ENCODE measurements at places on chromosomes 7 and 10.
A peak's percentile ranks its signal among the peaks of the same experiment; 100 is the strongest.

DNA sequence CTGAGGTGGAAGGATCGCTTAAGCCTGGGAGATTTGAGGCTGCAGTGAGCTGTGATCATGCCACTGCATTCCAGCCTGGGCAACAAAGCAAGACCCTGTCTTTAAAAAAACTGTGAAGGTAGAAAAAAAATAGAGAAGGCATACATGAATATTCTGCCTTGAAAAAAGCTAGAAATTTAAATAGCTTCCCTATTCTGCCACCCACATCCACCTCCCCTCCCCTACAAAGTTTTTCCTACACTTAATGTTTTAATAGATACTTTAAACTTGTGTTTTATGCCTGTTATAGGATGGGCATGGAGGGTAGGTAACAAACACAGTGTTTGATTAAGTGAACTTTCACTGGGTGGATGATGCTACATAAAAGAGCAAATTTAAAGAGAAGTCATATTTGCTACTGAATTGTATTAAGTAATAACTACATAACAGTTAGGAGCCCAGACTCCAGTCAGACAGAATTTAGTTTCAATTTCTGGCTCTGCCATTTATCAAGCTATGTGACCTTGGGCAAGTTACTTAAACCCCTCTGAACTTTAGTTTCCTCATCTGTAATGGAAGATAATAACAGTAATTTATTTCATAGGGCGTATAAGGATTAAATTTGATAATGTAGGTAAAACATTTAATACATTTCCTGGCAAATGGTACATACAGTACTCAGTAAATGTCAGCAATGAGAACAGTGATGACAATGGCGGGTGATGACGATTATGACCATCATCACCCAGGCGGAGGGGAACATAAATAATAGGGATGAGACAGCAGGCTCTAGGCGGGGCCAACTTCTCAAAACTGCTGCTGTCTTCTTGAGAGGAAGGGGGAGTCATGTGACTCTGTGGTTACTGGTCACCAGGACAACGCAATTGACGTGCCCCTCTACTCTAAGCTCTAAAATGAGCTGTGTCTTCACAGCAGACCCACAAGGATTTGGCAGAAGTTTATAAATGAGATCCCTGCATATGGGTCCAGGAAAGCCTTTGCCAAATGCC lies 15.8 kb downstream of the DNMBP start:
- DNase-seq: no peak

GRCh38 chr7:133529861-133530260 lies 277.0 kb downstream of the EXOC4 start:
- DNase-seq: peak; percentile 51

DNA sequence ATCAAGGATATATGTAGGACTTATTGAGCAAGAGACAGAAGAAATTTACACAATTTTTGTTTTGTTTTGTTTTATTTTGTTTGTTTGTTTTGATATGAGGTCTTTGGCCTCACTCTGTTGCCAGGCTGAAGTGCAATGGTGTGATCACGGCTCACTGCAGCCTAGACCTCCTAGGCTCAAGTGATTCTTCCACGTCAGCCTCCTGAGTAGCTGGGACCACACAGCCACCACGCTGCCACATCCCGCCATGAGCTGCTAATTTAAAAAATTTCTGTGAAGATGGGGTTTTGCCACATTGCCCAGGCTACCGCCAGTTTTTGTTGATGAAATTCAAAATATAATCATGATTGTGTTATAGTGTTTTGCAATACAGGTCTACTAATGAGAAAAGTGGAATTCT lies 54.9 kb downstream of the ZNF487 start:
- DNase-seq: no peak

DNA sequence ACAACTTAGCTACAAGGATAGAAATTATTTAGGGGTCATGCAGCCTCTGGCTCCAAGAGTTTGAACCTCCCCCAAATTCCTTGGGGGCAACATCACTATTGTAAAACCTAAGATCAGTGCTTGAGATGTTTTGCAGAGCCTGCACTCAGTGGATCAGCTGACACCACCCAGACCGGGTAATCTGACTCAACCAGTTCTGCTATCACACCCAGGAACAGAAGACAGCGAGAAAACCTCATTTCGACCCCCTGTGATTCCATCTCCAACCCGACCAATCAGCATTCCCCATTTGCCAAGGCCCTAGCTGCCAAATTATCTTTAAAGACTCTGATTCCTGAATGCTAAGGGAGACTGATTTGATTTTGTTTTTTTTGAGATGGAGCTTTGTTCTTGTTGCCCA lies 5.2 kb downstream of the TACR2 start:
- DNase-seq: no peak

- no peak for DNase-seq
Observed at GRCh38 chr7:23247603-23248335, 1.2 kb downstream of the GPNMB start.

- DNase-seq: no peak
Observed at GRCh38 chr7:131858611-131859010, 302.2 kb upstream of the PODXL start.

GRCh38 chr10:107701943-107702342 lies 537.4 kb upstream of the SORCS1 start:
- DNase-seq: no peak

DNA sequence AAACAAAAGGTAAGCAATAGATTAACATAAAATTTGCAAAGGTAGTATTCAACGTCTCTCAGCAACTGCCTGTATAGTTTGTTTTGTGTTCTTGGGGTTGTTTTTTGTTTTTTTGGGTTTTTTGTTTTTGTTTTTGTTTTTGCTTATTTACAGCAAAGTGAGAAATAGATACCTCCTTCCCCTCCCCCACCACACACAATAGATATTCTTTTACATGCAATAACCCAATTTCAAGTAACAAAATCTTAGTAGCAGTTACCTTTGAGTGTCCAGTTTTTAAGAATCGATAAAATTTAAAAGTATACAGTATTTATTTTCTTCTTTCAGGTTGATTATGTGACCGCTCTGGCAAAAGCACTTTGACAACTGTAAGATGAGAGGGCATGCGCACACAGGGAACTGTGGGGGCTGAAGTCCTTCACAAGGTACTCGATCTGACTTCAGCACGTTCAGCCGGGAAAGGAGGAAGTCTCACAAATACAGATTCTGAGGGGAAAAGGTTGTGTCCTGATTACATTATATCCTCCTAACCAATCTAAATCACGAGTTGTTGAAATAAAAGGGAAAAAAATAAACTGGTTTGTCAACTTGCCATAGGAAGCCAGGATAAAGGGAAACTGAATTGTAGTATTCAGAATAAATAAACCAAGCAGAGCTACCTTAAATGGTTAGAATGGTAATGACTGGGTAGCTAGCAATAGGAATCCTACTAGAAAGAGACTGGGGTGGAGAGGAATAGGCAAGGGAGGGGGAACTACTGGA lies 47.8 kb downstream of the CPEB3 start:
- DNase-seq: peak; percentile 25

DNA sequence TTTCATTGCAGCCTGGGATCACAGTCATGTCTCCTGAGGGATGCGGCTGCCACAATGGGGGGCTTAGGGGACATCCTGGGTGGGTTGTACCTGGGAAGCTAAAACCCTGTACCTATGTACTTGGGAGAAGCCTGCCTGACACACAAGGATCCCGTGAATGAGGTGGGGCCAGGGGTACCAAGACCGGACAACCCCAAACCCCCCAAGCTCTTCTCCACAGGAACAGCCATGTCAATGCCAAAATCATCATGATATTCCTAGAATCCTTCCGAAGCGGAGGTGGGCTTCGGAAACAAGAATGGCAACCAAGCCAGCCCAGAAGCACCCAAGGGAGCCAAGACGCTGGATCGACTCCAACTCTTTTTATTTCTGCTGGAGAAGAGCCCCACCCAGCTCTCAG lies 260.3 kb upstream of the TCERG1L start:
- no peak for DNase-seq

DNA sequence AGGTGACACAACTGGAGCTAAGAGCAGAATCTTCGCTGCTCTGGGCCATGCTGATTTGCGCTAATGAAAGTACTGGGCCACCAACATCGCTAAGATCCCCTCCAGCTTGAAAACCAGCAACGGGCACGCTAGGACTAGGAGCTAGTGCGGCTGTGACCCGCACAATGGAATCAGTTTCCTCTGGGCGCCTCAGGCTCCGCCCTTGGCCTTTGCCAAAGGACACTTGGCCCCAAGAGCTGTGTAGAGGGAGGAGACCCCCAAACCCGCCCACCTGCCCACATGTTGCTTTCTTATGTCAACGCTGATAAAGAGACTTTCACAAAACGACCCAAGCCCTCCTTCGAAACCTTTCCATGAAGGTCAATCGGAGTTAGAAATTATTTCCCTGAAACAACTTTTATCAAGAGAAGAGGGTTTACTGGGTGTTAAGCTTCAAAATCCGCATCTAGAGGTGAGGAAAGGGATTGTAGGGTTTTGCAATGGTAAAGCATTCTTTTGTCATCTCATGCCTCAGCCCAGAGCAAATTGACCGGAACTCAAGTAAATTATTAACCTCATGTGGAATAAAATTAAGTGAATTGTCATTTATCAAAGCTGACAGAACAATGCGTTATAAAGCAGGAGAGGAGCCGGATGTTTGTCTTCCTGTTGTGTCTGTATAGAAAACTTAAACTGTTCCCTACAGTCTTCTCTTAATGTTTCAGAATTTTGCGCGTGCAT lies 9.4 kb downstream of the ABCB5 start:
- no peak for DNase-seq

- DNase-seq: no peak
Observed at GRCh38 chr7:89813081-89813480, 341.2 kb upstream of the STEAP1 start.

DNA sequence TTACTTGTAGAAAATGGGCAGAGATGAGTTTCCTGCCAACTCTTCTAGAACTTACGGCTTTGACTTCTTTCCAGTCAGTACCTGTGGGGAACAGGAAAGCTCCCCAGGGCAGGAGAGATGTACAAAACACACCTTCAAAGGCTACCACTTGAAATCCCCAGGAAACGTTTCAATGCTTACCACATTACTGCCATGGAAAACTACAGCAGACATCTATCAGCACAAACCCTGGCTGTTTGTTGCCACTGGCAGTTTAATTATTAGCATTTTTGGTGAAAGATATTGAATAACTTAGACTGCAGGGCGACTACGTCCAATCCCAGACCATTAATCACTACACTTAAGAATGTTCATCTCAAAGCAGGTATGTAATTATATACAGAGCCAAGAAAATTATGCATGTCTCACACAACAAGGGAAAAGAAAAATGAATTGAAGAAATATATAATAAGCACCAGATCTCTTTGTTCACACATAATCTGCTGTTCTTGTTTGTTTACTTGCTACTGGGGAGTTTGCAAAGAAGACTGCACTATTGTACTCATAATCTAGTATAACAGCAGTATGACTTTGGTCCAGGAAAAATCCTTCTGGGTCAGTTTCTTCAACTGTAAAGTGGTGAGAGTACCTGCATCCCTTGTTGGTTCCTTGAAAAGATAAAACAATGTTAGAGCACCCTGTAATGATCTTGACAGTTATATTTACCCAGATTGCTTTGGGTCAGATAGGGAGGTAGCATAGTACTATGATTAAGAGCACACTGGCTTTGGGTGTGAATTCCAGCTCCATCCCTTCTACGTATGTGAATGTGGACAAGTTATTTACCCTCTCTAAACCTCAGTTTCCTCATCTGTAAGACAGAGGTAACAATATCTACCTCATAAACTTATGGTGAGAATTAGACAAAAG lies 138.3 kb downstream of the DOCK4 start:
- no peak for DNase-seq

GRCh38 chr7:31078363-31078990 lies 26.4 kb downstream of the ADCYAP1R1 start:
- no peak for DNase-seq

DNA sequence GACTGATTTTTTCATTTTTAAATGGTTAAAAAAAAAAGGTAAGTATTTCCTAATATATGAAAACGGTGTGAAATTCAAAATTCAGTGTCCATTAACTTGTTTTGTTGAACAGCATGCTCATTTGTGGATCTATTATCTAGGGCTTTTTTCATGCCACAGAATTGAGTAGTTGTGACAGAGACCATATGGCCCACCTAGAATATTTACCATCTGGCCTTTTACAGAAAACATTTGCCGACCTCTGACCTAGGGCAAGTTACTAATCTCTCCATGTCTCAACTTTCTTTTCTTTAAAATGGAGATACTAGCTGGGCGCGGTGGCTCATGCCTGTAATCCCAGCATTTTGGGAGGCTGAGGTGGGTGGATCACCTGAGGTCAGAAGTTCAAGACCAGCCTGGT lies 41.3 kb downstream of the GRK5 start:
- no peak for DNase-seq

- DNase-seq: no peak
Observed at GRCh38 chr10:103676058-103676785, 179.2 kb downstream of the SH3PXD2A start.

DNA sequence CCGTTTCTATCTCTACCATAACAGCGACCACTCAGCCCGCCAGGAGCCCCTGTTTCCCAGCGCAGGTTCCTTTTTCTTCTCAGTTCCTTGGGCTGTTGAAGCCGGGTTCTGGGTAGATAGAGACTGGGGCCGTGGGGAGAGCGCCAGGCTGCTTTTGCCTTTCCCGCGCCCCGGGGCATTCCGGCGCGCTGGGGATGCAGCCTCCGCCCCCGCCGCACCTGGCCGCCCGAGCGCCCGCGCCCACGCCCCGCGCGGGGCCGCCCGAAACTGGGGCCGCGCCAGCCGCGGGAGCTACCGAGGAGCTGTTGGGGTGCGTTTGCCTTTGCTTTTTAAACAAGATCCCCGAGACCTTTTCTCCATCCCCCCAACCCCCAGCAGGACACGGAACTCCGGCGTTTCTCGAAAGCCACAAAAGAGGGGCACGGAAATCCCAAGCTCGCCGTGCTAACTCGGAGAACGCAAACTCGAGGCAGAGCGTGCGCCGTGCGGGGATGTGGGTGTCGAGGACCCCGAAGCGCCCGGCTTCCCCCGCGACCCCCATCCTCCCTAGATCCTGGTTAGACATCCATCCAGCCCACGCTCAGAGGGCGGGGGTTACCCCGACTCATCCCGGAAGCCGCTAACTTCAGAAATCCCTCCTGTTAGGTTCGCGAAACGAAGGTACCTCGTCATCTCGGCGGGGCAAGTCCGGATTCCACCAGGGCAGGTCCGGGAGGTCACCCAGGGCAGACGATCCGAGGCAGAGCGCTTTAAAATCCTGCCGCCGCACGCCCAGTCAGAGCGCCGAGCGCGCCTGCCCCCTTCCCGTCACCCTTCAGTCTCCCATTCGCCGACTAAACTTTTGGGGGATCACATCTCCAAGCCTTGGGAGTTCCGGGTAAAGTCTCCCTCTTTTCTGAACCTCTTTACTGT lies 1.0 kb downstream of the GRM8 start:
- DNase-seq: no peak

DNA sequence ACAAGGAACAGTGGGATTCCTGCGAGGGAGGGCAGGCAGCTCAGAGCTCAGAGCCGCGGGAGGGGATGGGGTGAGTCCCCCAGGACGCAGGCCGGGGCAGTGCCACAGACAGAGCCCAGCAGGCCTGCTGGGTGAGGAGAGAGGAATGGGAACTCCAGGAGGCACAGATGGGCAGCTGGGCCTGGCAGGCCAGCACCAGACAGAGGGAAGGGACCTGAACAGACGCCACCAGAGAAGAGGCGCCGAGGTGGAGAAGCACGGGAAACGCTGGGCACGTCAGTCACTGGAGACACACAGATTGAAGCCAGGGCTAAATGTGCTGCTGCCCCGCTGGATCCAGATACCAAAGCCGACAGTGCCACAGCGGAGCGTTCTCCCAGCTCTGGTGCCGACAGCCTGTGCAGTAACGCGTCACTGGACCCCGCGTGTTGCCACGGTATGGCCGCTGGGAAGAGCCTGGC lies 225.8 kb downstream of the MAD1L1 start:
- no peak for DNase-seq
